ENCODE measurements at places on chromosomes 7 and 10. TPM values are rescaled to one million over a fixed set of nuclear protein-coding genes. Genes with fewer than 3 reads are reported as not detected.

PPP1R17 gene
- not detected for total RNA-seq

KNDC1 gene
- total RNA-seq: 2.5 TPM

MACC1 gene
- 10.6 TPM for total RNA-seq

DNA sequence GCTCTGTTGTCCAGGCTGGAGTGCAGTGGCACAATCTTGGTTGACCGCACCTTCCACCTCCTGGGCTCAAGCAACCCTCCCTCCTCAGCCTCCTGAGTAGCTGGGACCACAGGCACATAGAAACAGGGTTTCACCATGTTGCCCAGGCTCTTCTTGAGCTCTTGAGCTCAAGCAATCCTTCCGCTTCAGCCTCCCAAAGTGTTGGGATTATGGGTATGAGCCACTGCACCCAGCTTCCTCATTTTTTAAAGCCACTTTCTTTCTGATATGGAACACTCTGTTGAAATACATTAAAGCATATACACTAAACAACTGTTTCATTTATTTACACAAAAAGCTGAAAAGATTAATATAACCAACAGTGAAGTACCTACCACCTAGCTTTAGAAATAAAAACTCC, 117.2 kb downstream of the CLEC2L start:
- no peak for DNase-seq

DNA sequence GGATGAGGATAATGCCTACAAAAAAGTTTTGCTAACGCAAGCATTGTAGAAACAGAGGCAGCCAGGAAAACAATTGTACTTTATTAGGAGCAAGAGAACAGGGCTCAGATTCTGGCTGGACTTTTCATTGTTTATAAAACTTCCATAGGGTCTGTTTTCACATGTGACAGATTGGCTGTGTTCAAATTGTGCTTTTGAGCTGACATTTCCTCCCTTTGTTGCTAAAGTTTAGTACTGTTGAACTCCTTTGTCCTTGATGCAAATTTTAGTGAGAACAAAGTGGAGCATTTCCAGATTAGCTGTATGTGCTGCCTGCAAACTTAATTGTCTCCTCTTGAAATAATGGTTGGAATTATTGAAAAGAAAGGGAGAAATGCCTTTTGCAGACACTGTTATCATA, 221.0 kb upstream of the FZD1 start:
- DNase-seq: no peak

HOXA7 gene
- 2.5 TPM for total RNA-seq

DNA sequence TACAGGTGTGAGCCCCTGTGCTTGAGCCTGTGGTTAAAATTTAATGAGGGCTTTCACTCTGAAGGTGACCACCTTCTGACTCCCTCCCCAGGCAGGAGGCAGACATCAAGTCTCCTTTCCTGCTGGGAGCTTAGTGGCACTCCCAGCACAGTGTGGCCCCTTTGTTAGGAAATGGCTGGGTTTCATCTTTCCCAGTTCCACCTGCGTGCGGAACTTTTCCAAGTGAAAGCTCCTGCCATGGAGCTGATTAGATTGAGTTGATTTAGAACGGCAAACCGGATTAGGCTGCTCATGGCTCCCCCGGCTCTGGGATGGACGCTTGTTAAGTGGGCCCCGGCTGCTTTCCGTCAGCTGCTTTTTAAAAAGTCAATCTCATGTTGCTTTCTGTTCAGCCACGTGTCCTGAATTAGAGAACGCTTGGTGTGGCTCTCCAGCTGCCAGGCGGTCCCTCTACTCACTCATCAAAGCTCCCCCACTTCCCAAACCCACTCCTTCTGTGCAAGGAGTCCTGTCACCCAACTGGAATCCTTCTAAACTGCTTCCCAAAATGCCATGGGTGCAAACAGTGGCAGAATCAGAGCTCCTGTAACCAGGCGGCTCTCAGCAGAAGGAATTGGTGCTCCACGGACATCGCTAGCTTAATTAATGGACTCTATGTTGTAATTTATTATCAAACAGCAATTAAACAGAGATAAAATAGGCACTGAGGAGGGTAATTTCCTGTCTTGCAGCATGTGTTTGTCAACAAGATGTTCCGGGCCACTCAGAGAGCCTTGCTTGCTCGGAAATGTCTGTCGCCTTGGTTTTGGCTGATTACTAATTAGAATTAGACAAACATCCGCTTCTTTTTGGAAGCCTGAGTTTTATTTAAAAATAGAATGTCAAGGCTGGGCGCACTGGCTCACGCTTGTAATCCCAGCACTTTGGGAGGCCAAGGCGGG, 551.2 kb downstream of the GALNT17 start:
- DNase-seq: no peak
